ENCODE measurements at places on chromosomes 6 and 20.

DNA sequence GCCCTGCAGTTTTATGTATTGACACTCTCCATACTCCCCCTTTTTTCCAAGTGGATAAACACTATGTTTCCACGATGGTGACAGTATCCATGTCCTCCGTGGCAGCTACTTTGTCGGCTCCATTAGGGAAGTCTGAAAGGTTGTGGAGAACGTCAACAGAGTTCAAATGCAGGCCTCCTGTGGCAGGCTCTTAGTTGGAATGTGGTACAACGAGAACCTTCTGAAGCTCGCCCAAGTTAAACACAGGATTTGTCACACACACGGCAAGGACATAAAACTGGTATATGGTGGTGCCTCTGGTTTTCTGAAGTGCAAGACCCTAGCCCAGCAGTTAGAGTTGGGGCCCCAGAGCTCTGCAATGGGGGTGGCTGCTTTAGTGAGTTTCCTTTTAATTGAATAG, 187.0 kb upstream of the TAB2 start:
- DNase-seq, result no peak

- DNase-seq, result peak; percentile 19
Measured at GRCh38 chr6:163751032-163751525, 336.6 kb downstream of the QKI start.

DNA sequence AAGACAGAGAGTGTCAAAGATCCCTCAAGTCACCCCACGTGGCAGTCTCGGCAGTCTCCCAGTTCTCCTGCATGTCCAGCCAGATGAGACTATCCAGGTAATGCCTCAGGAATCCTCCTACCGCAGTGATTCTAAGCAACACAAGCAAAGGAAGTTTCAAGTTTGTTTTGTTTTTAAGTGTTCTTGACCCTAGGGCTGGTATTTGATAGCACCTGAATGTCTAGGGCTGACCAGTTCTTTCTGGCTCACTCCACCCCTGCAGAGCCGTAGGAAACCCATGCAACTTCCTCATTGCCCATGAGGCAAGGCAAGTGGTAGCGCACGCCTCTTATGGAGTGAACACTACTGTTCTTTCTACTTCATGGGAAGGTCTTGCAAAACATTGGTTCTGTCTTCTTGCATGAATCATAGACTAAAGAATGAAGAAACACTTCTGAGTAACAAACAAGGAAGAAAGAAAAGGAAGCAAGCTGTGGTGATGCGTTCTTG, 24.8 kb upstream of the FOXQ1 start:
- DNase-seq, result no peak

DNA sequence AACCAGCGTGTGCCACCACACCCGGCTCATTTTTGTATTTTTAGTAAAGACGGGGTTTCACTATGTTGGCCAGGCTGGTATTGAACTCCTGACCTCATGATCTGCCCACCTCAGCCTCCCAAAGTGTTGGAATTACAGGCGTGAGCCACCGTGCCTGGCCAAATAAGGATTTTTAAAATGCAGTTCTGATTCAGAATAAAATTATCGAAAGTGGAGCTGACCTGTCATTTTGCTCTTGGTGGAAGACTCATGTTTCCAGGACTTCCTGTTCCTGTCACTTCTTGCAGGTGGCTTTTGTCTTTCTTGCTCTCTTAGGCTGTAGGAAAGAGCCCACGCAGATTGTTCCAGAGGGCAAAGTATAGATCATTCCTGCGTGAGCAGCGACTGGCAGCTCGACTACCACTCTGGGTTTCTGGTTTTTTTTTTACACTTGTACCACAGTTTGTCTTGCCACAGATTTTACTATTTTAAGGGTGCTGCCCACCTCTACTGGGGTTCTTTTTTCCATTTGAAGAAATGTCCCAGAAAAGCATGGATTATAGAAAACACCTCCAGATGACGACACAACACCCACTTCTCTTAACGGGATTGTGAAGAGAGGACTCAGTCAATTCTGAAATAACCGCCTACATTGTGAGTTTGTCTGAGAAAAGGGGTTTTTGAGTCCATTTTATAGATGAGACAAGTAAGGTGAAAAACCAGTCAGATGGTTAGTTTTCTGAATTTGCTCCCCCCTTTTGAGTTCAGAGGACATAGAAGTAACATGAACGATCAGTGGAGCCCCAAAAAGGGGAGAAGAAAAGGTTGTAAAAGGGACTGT, 7.5 kb downstream of the JARID2 start:
- no peak for DNase-seq

DNA sequence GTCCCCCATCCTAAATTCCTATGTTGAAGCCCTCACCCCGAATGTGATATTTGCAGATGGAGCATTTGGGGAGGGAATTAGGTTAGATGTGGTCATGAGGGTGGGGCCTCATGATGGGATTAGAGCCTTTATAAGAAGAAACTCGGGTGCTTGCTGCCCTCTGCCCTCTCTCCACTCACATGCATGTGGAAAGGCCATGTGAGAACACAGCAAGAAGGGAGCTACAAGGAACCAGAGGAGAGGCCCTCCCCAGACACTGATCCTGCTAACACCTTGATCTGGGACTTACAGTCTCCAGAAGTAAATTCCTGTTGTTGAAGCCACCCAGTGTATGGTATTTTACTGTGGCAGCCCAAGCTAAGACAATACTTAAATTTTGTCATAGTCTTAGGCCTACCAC, 69.6 kb upstream of the TULP1 start:
- no peak for DNase-seq

DNA sequence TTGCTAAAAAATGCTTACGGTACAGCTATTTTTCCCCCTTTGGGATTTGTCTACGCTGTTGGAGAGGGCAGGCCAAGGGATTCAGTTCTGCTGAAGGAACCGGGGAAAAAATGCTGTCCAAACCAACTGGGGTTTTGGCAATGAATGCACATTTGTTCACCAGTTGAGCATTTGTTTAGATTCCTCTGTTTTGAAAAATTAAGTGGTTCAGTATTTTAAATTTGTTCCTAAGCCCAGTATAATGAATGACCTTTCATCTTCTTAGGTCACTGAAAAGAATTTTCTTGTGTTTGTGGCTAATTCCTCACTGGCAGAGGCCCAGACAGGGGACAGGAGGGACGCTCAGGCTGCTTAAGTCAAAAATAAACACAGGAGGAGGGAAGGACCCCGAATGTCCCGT, 10.8 kb upstream of the EYA2 start:
- no peak for DNase-seq

GRCh38 chr6:35170166-35170565, 29.0 kb upstream of the TCP11 start:
- no peak for DNase-seq

DNA sequence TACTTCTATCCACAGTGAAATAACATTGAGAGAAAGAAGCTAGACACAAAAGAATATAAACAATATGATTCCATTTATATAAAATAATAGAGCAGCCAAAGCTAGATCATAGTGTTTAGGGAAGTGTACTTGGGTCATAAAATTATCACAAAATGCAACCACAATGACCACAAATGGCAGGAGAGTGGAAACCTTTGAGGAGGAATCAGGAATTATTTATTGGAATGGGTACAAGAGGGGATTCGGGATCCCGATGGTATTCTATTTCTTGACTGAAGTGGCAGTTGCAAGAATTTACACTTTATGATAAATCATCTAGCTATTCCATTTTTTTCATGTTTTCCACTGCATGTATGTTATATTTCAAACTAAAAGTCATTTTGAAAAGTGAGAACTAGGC, 76.1 kb downstream of the IPCEF1 start:
- no peak for DNase-seq

- no peak for DNase-seq
Measured at GRCh38 chr6:28725890-28726348, 197.9 kb downstream of the TRIM27 start.
